ENCODE measurements at places on chromosomes 7 and 10.

DNA sequence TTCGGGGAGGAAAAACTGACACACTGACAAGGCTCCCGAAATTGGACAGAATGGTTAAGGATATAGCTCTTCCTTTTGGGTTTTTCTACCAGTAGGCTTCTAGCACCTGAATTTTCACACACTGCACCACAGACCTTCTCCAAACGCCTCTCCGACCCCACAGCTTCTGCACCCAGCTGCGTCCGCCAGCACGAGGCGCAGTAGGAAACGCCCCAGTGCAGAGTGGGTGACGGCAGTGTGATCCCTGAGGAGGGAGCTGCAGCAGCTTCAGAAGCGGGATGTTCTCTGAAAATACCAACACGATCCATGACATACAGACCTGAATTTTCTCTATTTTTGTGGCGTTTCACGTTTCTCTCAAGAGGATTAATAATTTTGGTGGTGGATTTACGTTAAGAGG is 25.9 kb downstream of the HSPB1 start:
- no peak for DNase-seq

GRCh38 chr7:22607180-22607579 is 107.2 kb upstream of the STEAP1B start:
- DNase-seq = peak; percentile 80

DNA sequence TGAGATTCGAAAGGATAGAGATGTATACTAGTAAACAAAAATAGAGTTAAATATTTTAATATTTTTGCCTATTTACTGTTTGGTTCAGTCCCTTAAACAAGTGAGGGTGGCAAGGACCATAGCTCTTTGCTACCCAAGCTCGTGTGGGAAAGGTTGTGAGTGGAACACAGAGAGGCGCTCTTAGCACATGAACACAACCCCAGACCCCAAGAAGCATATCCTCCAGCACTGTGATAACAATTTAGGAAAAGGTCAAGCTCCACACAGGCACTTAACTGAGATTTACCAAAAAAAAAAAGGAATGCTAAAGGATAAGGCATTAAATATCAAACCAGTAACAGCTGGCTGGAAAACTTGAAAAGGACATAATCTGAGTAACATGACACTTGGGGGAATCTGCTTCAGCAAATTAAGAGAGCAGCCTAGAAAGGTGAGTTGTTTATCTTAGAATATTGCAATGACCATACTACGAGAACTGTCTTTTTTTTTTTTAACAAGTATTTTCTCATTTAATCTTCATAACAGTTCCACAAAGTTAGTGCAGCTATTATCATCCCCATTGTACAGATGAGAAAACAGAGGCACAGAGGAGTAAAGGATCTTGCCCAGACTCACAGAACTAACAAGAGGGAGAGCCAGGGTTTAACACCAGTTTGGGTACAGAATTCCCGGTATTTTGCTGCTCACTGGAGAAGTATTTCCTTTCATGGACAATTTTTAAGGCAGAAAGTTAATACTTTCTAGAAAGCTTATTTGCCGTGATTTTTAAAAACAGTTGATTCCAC is 303.5 kb upstream of the AOAH start:
- no peak for DNase-seq

- no peak for DNase-seq
Measured at GRCh38 chr10:351770-352334, 216.6 kb downstream of the ZMYND11 start.

DNA sequence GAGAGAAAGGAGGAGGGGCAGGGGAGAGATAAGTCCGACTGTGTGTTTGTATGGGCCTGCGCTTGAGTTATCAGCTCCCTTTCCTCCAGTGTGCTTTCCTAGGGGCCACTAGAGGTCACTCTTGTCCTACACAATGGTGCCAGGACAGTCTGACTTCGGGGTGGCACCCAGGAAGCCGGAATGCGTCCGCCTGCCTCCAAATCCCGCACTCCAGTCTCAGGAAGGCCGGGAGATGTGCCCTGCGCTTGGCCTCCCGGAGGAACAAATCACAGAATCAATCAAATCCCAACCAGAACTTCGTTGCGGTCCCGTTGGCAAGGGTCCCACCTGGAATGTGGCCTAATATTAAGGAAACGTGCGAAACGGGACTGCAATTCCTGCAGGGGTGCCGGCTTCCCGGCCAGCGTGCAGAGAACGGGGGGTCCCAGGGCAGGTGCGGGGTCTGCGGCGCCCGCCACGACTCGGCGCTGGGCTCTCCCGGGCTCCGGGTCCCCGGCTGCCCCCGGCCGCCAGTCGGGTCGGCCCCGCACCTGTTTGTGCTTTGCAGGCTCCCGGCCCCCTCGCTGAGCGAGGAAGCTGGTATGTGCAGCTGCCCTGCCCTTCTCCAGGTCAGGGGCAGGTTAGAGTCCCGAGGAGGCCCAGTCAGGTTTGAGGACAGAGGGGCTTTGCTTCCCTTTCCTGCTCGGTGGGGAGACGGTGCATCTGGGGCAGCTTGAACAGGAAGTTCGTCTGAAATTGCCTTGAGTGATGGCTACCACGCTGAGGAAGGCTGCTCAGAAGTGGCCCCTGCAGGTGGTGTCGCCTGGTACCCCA is 21.0 kb upstream of the HPS1 start:
- peak; percentile 77 for DNase-seq

DNA sequence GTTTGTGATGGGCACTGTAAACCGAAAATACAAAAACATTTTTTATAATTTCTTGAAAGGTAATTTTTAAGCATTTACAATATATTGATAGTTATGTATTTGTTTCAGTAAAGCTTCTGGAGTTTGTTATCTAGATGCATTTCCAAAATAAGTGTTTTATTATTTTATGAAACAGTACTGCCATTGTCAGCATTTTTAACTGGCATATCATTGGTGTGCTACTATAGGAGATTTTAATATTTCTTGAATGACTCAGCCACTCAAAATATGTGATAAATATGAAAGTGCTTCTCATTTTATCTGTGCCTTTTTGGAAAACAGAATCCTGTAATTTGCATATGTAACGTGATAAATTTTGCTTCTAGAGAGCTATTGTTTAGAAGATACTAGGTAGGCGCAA is 97.9 kb downstream of the ANKIB1 start:
- DNase-seq = no peak

DNA sequence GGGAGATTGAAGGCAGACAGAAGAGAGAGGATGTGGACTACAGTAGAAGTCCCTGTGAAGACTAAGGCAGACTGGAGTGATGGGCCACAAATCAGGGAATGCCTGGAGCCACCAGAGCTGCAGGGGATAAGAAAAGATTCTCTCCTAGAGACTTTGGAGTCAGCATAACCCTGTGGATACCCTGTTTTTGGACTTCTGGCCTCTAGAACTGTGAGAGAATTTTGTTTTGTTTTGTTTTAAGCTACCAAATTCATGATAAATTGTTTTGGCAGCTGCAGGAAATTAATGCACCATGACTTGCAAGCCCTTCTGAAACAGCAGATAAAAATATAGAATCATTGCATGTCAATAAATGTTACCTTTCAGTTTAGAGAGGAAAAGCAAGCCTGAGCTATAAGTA is 41.3 kb downstream of the INHBA start:
- no peak for DNase-seq

- DNase-seq = no peak
Measured at GRCh38 chr10:45253183-45253914, 62.1 kb downstream of the OR13A1 start.

- no peak for DNase-seq
Measured at GRCh38 chr10:48487244-48487643, 117.6 kb downstream of the ARHGAP22 start.

DNA sequence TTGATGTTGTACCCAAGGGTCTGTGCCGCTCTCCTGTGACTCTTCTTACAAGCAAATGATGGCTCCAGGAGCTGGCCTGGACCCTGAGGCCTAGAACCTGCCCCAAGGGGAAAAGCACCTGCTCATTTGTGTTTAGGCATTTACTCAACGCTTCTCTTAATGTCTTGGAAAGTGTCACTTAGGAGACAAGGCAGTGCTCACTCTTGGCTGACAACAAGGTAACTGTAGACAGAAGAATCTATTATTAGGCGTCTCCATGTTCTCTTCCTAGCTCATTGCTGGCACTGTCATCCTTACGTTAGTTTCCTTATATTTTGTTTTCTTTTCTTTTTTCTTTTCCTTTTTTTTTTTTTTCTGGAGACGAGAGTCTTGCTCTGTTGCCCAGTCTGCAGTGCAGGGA is 38.1 kb upstream of the SUN1 start:
- DNase-seq = no peak

DNA sequence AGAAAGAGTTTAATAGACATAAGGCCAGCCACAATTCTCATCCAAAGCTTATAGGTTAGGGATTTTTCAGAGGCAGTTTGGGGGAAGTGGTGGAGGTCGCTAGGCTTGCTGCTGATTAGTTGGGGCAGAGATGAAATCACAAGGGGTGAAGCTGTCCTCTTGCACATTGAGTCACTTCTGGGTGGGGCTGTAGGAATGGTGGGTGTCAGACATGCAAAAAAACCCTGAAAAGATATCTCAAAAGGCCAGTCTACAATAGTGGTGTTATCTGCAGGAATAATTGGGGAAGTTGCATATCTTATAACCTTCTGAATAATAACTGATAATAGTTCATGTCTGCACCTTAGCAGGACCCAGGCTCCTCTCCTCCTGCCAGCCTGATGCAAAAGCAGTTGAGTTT is 2.1 kb downstream of the FAM24B start:
- no peak for DNase-seq

DNA sequence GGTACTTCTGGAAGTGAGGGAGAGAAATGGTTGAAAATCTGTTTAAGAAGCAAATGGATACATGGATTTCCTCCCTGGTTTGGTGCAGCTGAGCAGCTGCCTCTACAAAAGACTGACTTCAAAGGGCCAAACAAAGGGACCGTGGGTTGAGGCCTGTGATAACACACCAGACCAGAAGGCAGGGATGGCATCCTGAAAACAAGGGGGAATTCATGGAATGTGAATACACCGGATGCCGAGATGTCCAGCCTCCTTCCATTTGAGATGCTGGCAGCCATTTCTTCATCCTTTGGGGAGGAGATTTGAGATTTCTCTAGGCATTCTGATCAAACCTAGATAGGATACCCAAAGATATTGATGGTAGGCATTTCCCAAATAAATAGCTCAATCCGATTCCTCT is 36.9 kb downstream of the TAF3 start:
- DNase-seq = no peak

- DNase-seq = no peak
Measured at GRCh38 chr7:2016761-2017480, 215.8 kb downstream of the MAD1L1 start.

DNA sequence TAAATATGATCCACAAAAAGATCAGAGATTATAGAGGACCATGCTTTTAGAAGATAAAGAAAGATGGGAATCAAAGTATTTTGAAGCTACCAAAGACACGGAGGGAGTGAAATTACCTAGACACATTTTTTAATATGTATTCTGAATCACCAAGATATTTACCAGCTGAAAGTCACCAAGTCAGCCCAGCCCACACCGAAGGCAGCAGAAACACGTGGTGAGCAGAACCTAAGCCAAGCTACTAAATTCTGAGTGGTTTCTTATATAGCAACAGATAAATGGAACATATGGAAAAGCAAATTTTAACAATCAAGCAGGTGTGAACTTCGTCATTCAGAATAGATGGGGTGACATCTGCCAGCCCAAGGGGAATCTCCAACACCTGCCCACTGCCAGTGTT is 134.7 kb upstream of the AKR1E2 start:
- no peak for DNase-seq

DNA sequence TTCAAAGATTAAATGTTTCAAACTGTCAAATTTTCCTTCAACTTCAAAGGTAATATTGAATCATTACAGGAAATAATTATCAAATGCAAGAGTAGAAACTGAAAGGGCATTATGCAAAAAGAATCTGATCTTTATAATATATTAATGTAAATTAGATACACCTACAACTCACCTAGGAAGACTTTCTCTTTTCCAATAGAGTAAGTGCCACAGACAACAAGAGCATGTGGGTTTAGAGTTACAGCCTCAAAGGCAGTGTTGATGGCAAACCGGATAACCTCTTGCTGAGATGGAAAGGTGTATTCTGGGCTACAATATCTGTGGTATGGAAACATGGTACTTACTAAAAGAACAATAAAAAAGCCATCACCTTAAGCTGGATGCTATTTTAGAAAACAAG is 11.7 kb downstream of the DCLRE1A start:
- DNase-seq = no peak

GRCh38 chr7:78765943-78766729 is 687.3 kb downstream of the MAGI2 start:
- DNase-seq = no peak

DNA sequence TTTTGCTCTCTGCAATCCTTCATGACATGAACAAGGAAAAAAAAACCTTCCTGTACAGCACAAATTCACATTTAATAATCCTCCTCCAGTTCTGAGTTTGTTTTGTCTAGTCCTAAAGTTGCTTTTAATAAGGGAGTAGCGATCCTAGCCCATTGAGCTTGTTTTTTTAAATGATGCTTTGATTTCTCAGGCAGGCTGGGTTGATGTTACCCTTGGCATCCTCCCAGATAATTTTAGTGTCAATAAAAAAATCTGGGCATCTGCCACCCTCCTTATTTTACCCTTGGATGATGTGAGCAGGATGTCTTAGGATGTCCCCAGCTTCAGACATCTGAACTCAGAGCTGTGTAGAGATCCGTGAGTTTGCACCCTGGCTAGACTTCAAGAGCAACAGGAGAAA is 33.9 kb upstream of the PROSER2 start:
- no peak for DNase-seq

DNA sequence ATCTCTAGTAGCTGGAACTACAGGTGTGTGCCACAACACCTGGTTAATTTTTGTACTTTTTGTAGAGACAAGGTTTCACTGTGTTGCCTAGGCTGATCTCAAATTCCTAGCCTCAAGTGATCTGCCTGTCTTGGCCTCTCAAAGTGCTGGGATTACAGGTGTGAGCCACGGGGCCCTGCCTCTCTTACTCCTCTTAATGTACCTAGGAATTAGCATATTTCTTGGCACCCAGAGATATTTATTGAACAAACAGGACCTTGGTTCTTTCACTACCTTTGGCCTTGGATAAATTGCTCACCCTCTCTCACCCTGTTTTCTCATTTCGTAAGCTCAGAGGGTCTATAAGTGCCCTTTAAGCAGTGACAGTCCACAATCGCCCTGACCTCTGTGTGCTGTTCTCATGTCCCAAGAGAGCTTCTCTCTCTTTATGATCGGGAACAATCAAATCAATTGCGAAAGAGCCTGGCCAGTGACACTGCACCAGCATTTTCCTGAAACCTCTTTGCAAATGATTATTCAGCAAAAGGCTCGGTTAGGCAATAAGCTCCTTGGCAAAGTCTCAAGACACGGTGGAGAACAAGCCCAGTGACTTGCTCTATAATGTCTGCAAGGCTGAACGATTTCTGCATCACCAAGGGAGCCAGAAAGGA is 117.7 kb downstream of the APBB1IP start:
- peak; percentile 67 for DNase-seq

- no peak for DNase-seq
Measured at GRCh38 chr10:32646535-32646934, 200.6 kb downstream of the CCDC7 start.

- no peak for DNase-seq
Measured at GRCh38 chr7:101764221-101764620, 53.2 kb upstream of the CUX1 start.

DNA sequence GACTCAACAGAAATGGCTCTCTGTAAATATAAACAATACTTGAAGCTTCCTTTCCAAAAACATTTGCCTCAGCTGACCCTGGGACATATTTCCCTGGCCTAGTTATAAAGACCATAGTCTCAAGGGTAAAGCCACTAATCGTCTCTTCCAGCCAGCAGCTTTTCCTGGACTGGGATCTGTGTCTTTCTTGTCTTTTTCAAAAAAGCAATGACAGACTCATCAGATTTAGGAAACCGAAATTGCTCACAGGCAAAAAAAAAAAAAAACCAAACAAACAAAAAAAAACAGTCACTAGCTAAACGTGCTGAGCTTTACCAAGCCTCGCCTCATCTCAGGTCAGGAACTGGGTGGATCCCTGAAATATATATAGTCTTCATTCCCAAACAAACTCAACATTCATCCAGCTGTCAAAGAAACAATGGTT is 23.5 kb downstream of the STN1 start:
- no peak for DNase-seq
